Stimulated activated CD4-positive, alpha-beta T cell treated with anti-CD3 and anti-CD28 coated beads, Interleukin-1b, Interleukin-23, amount 100 ng/mL, for 4 hours (primary cell): ENCODE measurements at places on chromosomes 5 and 9.
A peak's percentile ranks its signal among the peaks of the same experiment; 100 is the strongest.

- DNase-seq: no peak
These were observed 110.2 kb upstream of the EGFLAM start for GRCh38 chr5:38148021-38148625.

GRCh38 chr5:14739981-14740380 lies 75.5 kb downstream of the OTULIN start:
- DNase-seq: no peak

GRCh38 chr5:91141642-91142041 lies 241.5 kb downstream of the ARRDC3 start:
- no peak for DNase-seq

DNA sequence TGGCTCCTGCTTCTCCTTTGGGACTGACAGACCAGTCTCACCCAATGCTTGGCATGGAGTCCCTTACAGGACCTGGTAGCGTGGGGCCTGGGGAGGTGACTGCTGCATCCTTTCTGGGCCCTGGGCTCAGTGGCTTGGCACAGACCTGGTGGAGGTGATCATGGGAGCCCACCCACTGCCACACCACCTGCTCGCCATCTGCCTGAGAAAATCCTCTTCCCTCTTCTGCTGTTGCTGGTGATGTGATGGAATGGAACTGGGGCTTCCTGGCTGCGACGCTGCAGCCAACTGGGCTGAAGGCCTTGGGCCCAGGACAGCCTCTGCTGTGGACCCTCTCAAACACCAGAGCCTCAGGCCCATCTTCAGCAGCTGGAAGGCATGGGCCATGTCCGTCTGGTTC lies 122.5 kb upstream of the PANK3 start:
- DNase-seq: no peak

DNA sequence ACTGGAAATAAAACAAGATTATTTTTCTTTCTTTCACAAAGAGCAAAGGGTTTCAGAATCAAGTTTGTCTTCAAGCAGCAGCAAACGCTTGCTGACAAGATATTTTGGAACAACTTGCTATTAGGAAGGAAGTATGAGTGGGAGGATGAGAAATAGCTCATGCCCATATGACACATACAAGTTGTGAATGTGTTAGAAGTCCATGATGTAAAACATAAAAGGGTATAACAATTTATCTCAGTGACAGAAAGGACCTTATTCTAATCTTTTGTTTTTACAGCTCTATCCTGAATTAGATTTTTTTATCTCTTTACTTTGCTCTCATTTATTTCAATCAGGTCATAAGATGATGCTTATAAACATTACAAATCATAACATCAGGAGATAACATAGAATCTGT lies 516.6 kb upstream of the MEF2C start:
- no peak for DNase-seq

GRCh38 chr5:67190861-67191260 lies 5.7 kb downstream of the CD180 start:
- no peak for DNase-seq

DNA sequence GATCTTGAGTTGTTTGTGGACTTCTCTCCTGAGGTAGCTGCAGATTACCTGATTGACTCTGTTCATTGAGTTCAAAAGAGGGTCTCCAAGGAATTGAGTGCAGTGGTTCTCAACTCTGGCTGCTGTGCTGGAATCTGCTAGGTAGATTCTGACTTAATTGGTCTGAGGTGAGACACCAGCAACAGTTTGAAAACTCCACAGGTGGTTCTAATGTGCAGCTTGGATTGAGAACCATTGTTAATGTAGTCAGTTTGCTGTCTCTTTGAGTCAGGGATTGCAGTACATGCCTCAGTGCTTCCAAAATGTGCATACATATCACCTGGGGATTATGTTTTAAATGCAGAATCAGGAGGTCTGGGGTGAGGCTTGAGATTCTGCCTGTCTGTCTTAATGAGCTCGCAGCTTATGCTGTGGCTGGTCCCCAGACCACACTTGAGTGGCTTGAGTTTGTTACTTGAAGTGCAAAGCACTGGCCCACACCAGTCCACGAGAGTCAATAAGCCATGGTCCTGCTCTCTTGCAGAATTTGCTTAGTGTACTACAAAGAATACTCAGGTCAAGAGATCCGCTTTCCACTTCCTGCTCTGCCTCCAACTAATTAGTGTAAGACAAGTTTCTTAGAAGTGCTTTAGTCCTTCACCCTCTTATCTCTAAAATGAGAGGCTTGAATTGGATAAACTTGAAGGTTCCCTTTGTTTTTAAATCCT lies 82.3 kb downstream of the ATG10 start:
- no peak for DNase-seq

- no peak for DNase-seq
These were observed 179.1 kb upstream of the SMIM23 start for GRCh38 chr5:171606414-171607024.

DNA sequence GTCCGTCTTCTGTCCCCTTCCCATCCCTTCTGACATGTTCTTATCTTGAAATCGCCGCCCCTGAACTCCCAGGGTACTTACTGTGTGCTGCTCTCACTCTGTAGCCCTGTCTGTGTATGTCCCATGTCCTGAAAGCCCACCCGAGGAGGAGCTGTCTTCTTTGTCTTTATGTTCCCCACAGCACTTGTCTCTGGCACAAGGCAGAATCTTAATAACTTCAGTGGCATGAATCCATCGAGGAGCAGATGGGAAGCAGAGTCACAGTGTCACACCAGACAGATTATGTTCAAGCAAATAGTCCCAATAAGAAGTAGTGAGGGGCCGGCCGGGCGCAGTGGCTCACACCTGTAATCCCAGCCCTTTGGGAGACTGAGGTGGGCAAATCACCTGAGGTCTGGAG lies 29.7 kb upstream of the LTC4S start:
- no peak for DNase-seq

DNA sequence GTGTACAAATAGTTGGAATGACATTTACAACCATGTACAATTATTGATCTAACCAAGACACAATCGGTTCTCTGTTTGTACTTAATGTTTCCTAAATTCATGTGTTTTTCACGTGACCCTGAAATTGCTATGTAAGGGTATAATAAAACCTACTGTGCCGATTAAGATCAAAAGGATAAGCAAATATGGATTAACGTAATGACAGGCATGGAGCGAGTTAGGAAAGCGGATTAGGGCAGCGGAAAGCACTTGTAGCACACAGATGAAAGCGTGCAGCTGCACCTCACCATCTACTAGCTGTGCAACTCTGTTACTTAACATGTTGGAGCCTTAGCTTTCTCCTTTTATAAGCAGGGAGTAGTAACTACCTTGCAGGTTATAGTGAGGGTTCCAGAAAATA lies 38.3 kb upstream of the ZFYVE16 start:
- no peak for DNase-seq

GRCh38 chr5:68426586-68426985 lies 211.0 kb downstream of the PIK3R1 start:
- no peak for DNase-seq

GRCh38 chr5:33475706-33476105 lies 34.9 kb downstream of the TARS1 start:
- DNase-seq: no peak

DNA sequence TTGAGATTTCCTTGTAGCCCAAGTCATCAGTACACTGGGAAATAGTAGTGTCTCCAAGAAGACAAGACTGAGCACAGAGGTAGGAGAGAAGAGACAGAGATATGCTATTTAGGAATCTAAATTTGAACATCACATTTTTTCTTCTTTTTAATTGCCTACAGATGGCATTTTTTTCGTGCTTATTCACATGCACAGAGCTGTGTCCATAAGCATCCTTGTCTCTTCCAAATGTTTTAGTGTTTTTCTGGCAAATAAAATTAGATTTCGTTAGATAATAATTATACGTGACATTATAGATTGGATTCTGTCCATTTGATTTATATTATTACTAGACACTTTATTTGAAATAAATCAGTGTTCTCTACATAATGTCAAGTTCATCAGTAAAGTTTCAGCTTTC lies 80.9 kb downstream of the PRR16 start:
- no peak for DNase-seq

DNA sequence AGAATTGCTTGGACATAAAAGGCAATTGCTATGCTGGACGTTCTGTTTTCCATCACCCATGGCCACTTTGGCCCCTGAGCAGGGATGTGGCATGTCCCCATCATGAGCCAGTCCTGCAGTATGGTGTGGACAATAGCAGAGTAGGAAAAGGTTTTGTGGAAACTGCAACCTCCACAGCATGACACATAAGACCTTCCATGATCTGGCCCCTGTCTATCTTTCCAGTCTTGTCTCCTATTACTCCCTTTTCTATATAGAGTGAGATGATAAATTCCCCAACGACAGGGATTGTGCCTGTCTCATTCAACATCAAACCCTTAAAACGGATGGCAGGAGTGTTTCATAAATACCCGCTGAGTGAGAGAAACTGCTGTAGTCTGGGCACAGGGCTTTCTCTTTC lies 174.7 kb upstream of the PTCH1 start:
- DNase-seq: no peak

GRCh38 chr5:29122306-29122705 lies 2071.2 kb upstream of the CDH6 start:
- no peak for DNase-seq

DNA sequence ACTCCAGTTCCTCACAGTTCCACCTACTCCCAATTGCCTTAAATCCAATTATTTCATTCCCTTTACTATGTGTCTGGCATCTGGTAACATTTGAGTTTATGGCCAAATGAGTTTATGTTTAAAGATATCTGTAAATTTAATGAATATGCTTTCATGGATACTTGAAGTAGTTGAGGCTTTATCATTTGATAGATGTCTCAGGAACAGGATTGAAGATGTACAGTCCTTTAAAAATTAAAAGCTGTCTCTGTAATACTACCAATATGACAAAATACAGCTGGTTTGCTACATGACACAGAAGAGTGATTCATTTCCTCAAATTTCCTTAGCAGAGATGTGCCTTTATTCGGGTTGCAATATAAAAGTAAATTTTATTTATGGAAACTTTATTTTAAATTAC lies 2326.0 kb upstream of the ACO1 start:
- DNase-seq: no peak

GRCh38 chr5:173327948-173328843 lies at the start of gene STC2:
STC2 (minus strand) TSS chr5:173328414; CDS start chr5:173328193, 221 bp downstream.
- DNase-seq: peak; percentile 39

DNA sequence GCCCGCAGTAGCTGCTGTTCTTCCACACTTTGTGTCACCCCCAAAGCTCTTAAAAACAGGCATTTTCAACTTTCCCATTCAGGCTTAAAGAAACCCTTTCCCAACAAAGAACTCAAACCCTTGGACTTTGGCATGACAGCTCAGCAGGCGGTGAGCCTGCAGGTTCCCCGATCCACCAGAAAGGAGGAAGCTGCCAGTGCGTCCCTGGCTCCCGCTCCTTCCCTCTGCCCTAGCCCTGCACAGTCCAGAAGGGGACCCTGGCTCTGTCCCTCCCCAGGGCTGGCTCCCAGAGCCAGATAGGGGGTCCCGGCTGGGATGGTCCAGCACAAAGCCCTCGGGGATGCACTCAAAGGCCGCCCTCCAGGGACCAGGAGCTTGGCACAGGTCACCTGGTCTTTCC lies 9.6 kb downstream of the SLC9A3 start:
- DNase-seq: no peak

DNA sequence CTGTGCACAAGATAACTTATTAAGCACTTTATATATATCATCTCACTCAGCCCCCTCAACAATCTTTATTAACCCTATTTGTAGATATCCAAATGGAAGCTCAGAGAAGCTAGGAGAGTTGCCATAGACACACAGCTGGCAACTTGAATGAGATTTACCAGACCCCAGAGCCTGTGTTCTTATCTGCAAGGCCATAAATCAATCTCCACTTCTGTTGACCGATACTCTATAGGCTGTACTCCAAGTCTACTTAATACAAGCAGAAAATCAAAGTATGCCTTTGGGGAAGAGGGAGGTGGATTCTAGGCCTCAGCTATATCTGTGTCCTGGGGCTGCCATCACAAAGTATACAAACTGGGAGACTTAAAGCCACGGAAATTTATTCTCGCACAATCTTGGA lies 6.0 kb upstream of the IL9 start:
- DNase-seq: no peak

- no peak for DNase-seq
These were observed 348.0 kb downstream of the SEMA5A start for GRCh38 chr5:9197881-9198260.

DNA sequence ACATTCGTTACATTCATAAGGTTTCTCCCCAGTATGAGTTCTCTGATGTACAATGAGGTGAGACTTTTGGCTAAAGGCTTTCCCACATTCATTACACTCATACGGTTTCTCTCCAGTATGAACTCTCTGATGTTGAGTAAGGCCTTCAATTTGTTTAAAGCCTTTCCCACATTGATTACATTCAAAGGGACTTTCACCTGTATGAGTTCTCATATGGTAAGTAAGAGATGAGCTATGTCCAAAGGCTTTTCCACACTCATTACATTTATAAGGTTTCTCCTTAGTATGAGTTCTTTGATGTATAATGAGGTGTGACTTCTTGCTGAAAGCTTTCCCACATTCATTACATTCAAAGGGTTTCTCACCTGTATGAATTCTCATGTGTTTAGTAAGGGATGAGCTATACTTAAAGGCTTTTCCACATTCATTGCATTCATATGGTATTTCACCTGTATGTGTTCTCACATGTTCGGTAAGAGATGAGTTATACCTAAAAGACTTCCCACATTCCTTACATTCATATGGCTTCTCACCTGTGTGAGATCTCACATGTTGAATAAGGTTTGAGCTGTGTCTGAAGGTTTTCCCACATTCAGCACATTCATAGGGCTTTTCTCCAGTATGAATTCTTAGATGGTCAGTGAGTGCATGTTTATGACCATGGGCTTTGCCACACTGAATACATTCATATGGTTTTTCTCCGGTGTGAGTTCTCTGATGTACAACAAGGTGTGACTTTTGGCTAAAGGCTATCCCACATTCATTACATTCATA lies 13.5 kb downstream of the ZFP37 start:
- DNase-seq: no peak

DNA sequence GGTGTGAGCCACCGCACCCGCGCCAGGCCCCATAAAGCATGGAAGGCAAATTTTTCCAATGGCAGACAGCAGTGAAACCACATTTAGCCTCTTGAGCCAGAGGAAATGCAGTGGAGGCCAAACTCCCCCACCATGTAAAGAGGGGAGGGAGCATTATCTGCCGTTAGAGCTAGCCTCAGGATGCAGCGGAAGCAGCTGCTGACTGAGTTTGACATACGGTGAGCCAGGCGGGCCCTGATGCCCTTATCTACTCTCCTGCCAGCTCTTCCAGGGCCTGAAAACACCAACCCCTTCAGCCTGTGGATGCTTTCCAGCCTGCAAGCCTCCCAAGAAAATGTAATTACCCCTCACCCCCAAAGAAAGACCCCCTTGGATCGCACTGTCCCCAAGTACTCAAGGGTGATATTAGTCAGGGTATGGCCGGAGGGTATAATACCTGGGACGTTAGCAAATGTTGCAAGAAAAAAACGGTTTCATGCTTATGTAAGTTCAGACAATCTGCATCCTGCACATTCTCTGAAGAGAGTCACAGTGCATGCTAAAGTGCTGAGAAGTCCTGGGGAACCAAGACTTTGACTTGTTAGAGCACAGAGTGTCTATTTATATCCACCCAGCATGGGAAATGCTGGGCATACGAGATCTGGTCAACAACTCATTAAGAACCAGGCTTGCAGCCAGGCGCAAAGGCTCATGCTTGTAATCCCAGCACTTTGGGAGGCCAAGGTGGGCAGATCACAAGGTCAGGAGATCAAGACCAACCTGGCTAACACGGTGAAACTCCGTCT lies 11.3 kb upstream of the GGTA1 start:
- DNase-seq: no peak

GRCh38 chr9:78252616-78253015 lies 16.7 kb downstream of the CEP78 start:
- no peak for DNase-seq
